ENCODE measurements at places on chromosomes 5 and 9. TPM values are rescaled to one million over a fixed set of nuclear protein-coding genes. Genes with fewer than 3 reads are reported as not detected.

- peak; percentile 22 for DNase-seq
Measured at GRCh38 chr9:131094622-131095021, 1.7 kb upstream of the AIF1L start.

DNA sequence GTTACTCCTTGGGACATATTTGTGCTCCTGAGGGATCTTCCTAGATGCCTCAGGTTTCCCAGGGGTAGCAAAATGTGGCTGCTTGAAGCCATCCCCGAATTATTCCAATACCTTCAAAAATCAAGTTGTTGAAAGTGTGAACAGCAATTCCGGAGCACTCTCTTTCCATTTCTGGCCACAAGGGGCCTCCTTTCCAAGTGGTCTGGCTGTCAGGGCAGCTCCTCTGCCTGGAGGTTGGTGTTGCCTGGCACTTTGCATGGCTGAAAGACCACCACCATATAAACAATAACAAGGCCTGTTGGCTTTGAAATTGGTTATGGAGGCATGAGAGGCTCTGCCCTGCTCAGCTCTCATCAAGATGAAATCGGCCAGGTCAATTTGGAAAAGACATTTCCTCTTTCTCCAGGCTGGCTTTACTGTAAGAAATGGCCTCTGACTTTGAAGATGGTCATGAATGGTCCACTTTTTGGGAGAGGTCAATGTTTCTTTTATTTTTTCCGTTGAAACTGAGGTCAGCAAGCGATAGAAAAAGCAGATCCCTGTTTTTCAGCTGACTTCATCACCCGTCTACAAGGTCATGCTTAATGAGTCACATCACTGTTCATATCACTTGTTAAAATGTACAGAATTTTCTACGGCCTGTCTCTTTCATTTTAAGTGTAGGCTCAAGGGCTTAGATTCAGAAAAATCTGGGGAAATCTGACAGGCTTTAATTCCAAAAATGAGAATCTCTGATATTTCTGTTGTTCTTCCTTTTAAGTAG lies 481.1 kb upstream of the ZNF608 start:
- DNase-seq: peak; percentile 24

GRCh38 chr9:2043881-2044462 lies 28.8 kb downstream of the SMARCA2 start:
- no peak for DNase-seq

DNA sequence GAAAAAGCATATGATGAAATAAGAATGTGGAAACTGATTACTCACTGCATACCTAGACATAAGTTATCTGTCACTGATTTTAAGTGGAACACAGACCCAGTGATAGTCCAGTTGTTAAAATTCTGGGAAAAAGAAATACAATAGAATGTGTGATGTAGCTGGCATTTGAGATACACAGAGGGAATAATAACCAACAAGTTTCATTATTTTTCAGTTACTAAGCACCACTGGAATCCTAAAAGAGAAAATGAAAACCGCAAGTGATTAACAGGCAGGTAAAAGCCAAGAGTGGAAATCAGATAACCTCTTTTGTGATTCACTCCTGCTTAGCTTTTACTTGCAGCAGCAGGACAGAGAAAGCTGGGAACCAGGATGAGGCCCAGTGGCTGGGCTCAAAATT lies 994.0 kb upstream of the SEMA6A start:
- no peak for DNase-seq

- no peak for DNase-seq
Measured at GRCh38 chr9:7117676-7118561, 360.1 kb downstream of the KDM4C start.

GRCh38 chr9:30628915-30629567 lies 1755.4 kb upstream of the ACO1 start:
- no peak for DNase-seq

GRCh38 chr5:43215073-43215631 lies 23.1 kb downstream of the NIM1K start:
- no peak for DNase-seq

GRCh38 chr9:125743682-125744428 lies 3.3 kb upstream of the PBX3 start:
- no peak for DNase-seq

DNA sequence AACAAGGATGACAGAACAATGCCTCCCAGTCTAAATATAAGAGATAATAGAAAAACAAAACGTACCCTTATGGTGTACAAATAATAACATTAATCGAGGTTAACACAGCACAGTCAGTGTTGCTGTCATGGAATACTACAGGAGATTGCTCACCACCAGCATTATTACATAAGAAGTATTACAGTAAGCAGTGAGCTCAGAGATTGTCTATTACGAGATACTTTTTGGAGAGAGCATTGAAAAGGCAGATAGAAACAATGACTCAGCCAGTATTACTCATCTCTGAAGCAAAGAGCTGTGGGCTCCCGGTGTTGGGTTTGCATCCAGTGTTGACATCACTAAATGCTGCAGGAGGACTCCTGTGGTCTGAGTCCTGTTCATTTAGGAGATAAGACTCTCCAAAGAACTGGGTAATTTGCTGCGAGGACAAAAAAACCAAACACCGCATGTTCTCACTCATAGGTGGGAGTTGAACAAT lies 191.9 kb upstream of the SEMA6A start:
- no peak for DNase-seq

GRCh38 chr5:64659289-64659688 lies 31.0 kb upstream of the SHISAL2B start:
- no peak for DNase-seq

- DNase-seq: no peak
Measured at GRCh38 chr5:89706731-89707130, 702.8 kb downstream of the CETN3 start.

DNA sequence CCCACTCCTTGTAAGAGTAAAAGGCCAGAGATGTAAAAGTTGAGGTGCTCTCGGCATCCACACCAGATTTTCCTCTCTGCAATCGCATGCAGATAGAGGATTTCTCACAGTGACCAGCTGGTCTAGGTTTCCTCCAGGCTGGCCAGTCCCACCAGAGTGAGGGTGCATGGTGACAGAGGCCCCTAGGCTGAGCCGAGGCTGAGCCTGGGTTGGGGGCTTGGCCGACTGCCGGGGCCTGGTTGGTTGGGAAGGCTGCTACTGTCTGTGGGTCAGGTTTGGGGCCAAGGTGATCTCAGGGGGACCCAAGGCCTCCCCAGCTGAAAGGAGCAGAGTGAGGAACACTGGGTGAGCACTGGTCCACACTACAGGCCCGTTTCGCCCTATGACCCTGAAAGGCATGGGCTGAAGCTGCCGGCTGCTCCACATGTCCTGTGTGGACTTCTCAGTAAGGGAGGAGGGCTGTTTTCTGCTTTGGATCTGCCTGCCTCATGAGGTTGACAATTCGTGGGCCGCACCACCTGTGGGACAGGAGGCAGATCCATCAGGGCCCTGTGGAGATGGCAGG lies 400.8 kb upstream of the IRX4 start:
- DNase-seq: no peak

- DNase-seq: no peak
Measured at GRCh38 chr5:154999865-155000264, 13.7 kb upstream of the KIF4B start.

DNA sequence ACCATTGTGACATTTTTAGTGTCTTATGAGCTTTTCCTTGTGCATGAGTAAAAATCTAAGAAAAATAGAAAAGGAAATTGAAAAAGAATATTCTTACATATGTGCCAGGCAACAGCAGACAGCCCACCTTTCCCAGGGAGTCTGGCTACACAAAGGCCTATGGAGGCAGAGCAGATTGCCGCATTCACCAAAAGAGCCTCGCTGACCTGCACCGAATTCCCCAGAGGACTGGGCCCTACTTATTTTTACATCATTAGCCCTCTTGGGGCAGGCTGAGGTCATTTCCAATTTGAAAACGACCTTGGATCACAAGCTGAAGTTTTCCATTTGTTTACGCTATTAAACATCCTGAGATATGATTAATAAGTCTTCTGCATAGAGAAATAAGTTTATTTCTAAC lies 66.2 kb upstream of the WDR41 start:
- DNase-seq: no peak

DNA sequence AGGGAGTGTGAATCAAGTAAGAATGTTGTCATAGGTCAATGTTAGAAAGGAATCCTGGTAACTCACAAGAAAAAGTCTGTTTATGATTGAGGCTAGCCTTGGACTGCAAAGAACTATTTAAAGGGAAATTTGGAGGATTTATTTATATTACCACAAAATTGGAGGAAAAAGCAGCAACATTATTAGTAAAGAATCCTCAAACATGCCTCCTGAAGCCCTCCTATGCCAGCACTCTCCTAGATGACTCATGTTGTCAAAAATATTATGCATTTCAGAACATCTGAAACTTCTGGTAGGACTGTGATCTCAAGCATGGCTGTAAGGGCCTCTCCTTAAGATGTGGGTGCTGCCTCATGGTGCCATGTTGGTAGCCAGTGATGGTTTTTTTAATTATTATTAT lies 628.5 kb downstream of the CHSY3 start:
- DNase-seq: no peak

- DNase-seq: no peak
Measured at GRCh38 chr5:180208435-180209081, 453 bp downstream of the RASGEF1C start.

DNA sequence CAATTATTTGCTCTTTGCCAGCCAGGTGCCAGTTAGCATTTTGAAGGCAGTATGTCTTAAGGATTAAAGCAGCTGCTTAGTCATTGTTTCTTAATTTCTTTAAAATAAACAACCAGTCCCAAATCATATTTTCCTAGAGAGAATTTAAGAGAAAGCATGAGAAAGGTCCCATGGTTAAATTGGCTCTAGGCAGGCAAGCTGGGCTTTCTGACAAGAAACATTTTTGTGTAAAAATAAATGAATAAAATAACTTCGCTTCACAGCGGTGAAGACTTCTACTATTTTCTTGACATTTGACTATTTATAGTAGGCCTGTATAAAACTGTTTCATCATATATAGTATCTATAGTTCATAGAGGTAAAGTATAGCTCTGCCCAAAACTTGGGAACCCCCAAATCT lies 617.7 kb upstream of the C9orf72 start:
- no peak for DNase-seq

DNA sequence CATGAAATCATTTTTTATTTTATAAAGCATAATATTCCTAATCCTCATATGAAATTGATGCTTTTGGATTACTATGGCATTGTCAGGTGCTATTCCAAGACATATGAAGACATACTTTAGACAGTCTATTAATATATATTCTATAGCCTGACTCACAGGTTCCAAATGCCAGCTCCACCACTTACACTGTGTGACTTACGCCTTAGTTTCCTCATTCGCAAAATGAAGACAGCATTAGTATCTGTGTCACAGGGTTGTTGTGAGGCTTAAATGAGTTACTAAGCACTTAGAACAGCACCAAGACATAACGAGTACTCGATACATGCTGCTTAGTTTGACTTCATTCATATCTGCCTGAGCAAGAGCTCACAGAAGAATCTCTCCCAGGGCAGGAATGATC lies 132.2 kb upstream of the PTGER4 start:
- no peak for DNase-seq

DNA sequence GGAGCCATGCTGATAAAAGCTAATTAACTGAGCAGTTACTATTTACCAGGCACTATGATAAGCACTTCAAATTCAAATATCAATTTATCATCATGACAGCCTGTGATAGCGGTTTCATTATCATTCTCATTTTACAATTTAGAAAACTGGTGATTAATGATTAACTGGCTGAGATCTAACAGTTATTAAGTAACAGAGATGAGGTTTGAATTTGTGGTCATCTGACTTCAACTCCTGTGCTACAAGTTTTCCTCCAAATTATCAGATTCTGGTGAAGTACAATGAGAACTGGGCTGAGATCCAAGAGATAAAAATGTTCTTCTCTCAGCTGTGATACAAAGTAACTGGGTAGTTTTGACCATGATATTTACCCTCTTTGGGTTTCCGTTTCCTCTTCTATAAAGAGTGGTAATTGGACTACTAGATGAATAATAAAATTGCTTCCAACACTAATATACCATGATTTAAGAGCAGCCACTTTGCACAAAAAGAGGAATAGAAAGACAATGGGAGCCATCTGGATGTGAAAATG lies 74.5 kb upstream of the CCNG1 start:
- DNase-seq: no peak

- no peak for DNase-seq
Measured at GRCh38 chr5:57817001-57817453, 334.4 kb upstream of the ACTBL2 start.

DNA sequence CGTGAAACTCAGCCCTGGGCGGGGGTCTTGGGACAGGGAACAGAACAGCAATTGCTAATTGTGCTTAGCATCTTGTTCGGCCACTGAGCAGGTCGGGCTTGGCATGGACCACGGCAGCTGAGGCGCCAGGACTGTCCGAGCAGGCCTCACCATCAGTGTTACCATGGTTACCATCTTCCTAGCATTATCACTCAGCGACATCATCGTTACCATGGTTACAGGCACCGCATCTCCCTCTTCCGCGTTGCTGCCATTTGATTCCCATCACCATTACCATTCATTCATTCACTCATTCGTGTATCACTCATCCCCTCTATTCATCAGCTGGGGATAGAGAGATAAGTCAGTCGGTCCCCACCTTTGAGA lies 81.0 kb upstream of the ZBTB43 start:
- no peak for DNase-seq

DNA sequence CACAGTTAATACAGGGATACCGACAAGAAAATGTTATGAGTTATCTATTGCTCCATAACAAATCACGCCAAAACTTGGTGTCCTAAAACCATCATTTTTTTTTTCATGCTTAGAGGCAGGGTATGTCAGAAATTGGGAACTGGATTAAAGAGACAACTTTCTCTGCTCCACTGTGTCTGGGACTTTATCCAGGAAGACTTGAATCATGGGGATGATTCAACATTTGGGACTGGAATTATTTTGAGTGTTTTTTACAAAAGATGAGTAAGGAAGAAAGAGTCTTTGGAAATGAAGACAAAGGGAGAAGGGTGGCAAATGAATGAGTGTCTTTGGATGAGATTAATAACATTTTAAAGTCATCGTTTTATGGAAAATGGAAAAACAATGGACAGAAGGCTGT lies 1883.7 kb upstream of the C9orf72 start:
- no peak for DNase-seq

The ANKRD18A gene
- total RNA-seq: 7.2 TPM

The GTF3C5 gene
- 42.3 TPM for total RNA-seq

The PLPPR1 gene
- total RNA-seq: 0.69 TPM

The DOK3 gene
- total RNA-seq: 4.1 TPM

The PCDHB16 gene
- total RNA-seq: 0.53 TPM

The PITX1 gene
- 7.8 TPM for total RNA-seq

The SV2C gene
- 0.20 TPM for total RNA-seq

The SIT1 gene
- total RNA-seq: 0.67 TPM

The OR1Q1 gene
- total RNA-seq: not detected

The LRRC19 gene
- total RNA-seq: 130 TPM

The FOXD4L6 gene
- not detected for total RNA-seq

The DCTN4 gene
- total RNA-seq: 40.8 TPM

All from colonic mucosa (tissue), 4 donors.